ENCODE measurements at places on chromosomes 5 and 9.

- DNase-seq = no peak
Measured at GRCh38 chr9:124501771-124502320, 5.4 kb downstream of the NR5A1 start.

GRCh38 chr9:69572611-69573010 is 99.6 kb downstream of the APBA1 start:
- DNase-seq = no peak

DNA sequence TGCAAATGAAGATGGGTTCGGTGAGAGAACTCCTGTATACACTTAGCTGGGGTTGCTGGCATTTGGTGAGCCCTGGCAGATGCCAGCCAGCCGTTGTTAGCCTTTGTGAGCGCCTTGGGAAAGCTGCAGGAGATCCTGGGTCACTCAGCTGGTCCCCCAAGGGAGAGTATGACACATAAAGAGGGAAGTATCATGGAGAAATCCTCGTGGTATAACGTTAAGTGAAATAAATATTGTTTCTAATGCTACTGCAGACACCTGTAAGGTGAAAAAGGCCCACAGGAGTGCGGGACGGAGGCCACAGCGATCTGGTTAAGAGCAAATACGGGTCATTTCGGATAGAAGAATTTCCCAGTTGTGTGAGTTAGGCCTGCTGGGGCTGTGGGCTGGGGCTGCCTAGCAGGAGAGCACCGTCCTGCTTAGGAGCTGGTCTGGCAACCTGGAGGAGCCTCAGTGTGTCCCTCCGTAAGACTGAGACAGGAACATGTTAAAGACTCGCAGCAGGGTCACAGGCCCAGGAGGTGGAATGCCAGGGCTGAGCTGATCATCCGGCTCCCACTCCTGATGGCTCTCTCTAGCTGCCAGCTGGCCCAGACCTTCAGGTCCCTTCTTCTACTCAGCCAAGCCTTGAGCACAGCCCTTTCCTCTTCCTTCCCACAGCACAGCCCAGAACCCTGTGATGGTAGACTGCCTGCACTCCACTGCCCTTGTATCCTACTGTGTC is 4.9 kb downstream of the NKX2-5 start:
- no peak for DNase-seq

GRCh38 chr9:119998614-119999013 is 581.4 kb downstream of the CDK5RAP2 start:
- DNase-seq = no peak

DNA sequence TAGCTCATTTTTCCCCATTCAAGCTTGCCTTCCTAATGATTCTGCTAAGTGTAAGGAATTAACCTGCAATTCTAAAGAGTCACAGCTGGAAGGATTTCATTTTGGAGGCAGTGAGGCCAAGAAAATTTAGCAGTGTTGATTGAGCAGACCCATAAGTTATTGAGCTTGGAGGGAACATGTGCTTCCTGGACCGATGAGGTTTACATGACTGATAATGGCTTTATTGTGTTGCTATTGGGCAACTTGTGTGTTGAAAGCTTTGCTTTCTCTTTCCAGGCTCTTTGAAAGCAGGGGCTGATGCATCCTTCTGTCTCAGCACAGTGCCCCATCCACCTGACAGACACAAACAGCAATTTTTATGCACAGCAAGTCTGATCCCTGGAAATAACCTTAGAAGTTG is 398.9 kb upstream of the PCSK5 start:
- no peak for DNase-seq

GRCh38 chr5:36949593-36949992 is 73.0 kb downstream of the NIPBL start:
- no peak for DNase-seq

GRCh38 chr5:156375895-156376495 is 49.0 kb downstream of the SGCD start:
- no peak for DNase-seq

GRCh38 chr5:108953940-108954339 is 206.2 kb downstream of the FER start:
- DNase-seq = no peak

DNA sequence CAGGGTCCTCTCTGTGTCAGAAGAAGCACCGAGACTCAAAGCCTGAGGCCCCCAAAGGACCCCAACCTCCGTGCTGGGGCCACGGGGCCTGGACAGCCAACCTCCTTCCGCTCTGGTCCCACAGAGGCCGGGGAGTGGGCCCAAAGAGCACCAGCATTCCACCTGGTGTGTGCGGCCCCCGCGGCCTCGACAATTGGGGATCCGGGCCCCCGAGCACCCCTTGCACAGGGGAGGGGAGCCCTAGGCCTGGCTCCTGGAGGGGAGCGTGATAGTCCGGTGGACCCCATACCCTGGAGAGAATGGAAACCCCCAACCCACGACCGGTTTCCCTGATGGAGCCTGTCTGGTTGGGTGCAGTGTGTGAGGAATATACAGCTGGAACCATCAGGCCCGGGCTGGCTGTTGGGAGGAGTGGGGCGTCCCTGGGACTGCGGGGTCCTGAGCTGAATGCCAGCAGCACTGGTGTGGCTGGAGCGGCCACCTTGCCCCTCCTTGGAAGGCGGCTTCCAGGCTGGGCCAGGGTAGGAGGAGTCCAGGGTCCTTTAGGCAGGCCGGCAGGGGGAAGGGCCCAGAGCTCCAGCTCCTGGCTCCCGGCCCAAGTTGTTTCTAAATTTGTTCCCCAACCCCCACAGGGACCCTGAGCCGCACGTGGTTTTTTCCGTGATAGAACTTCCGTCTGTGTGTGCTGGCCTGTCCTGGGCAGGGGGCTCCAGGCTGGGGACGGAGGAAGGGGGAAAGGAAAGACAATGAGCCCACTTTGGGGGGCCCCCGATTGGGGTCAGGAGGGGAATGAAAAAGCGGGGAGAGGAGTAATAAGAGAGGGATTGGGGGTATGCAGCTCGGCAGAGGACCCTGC is 825 bp upstream of the TOR4A start:
- no peak for DNase-seq

DNA sequence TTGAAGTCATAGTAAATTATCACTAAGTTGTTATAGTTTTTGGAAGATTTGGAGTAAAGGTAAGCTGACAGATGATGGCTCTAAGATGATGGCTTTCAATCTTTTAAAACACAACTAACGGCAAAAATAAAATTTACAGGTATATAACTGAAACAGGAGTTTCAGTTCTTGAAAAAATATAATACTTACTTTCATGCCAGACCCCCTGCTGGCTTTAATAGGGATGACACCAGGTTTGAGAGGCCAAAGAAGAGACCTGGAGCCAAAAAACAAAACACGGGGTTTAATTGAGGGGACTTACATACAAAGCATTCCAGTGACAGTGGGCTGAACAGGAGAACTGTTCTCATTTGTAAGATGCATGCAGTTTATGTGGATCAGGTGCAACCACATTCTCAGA is 301.7 kb upstream of the PCSK5 start:
- peak; percentile 21 for DNase-seq

DNA sequence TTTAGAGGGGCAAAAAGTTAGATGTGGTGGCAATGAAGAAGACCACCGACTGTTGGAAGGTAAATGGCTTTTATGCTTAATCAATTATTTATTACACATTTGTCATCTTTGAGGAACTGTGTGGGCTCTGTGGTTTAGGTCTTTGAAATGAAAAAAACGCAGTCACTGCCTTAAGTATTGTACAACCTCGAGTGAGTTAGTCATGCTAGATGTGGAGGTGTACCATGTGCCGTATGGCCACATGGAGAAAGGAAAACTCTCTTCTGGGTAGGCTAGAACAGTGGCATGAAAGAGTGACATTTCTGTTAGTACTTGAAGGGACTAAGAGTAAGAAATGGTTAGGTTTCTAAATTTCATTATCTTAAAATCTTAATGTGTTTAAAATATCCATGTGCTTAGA is 166.1 kb downstream of the HACD4 start:
- no peak for DNase-seq

DNA sequence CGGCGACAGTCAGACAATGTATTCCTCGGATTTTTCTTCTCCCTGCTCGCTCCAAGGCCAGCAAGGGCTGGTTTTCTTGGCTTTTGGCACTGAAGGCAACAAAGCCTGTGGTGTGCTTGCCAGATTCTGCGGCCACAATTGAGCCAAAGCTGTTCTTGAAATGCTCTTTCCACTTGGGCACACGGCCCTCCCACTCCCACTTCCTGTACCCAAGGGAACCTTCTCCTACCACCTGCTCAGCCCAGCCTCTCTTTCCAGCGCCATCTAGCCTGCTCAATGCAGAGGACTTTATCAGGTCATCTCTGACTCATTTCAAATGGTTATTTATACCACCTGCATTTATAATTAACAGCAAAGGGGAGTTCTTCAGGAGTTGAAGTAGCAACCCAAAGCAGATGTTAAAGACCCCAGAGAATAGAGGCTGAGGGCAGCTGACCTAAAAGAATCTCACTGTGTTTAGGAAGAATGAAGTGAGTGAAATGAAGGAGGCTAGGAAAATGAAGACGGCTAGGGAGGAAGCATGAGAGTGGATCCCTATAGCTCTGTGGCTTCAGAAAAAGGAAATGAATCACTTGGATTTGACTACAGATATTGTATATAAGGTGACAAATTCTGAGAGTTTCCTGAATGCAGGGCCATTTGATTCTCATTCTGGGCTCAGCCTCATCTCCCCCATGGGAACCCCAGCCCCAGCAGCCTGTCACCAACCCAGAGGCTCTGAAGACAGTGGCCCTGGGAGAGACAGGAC is 439.0 kb downstream of the ENC1 start:
- peak; percentile 65 for DNase-seq

Measured in DMS53 (cell line).